BE2C (cell line): ENCODE measurements at places on chromosomes 13 and 19.
A peak's percentile ranks its signal among the peaks of the same experiment; 100 is the strongest.

DNA sequence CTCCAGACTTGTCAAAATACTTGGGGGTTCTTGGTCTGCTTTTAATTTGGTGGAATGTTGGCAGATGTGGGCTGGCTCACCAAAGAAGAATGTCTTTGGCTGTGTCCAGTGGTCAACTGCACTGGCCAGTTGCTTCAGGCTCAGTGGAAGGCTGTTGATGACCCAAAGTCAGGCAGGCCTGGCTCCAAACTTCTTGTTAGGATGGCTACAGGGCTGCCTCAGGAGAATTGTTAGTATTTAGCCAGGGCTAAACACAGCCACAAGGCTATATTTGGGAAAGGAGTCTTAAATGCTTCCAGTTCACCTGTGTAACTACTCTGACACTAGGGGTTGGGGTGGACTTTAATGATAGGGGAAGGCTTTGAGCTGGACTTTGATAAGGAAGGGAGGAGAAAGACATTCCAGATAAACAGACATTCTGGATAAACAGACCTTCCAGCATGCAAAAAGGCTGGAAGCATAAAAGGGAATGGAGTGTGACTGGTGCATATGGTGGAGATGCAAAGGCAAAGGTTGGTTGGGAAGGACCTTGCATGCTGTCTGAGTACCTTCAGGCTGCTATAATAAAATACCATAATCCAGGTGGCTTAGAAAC lies 116.8 kb downstream of the FOXO1 start:
- DNase-seq, result no peak

DNA sequence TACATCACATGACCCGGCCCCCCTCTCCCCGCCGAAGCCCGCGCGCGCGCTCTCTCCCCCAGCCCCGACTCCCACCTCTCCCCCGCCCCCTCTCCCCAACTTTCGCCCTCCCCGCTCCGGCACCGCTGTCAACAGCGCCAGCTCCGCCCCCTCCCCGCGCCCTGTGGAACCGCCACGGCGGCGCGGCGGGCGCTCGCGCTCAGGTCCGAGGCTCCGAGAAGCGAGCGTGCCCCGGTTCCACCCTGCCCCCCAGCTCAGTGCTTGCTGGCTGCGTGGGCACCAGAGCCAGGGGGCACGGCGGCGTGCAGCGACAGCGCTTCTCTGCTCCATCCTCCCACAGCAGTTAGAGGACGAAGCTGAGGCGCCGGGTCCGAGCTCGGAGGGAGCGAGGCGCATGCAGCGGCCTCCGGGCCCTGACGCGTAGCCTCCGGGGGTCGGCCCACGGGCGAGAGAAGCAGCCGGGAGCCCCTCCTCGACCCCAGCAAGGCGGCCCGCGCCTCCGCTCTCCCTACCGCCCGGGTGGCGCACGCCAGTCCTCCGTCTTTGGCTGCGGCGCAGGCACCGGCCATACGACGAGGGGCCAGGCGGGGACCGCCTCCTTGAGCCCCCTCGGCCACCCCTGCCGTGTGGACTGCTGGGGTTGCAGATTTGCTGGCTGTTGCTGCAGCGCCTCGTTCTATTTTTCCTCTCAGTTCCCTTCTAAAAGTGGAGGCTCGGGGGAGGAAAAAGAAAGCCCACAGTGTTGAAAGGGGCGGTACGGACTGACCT lies 109.5 kb downstream of the KCNRG start:
- DNase-seq, result peak; percentile 97

DNA sequence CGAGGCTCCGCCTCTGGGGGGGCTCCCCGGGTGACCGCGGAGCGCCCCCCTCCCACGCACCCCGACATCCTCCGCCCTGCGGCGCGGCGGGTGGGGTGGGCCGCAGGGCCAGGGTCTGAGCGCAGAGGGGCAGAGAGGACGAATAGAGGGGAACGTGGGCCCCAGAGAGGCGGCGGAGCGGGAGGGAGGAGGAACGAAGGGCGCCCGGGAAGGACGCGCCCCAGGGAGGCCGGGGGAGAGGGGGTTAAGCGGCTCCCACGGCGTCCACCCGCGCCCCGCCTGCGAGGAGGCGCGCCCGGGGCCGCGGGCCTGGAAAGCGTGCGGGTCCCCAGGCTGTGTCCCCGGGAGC lies 1.0 kb downstream of the HCN2 start:
- DNase-seq, result no peak

GRCh38 chr19:4597975-4598671 lies 38.6 kb upstream of the SEMA6B start:
- DNase-seq, result peak; percentile 68

GRCh38 chr19:50537769-50538230 lies 24.1 kb upstream of the ASPDH start:
- DNase-seq, result peak; percentile 92

DNA sequence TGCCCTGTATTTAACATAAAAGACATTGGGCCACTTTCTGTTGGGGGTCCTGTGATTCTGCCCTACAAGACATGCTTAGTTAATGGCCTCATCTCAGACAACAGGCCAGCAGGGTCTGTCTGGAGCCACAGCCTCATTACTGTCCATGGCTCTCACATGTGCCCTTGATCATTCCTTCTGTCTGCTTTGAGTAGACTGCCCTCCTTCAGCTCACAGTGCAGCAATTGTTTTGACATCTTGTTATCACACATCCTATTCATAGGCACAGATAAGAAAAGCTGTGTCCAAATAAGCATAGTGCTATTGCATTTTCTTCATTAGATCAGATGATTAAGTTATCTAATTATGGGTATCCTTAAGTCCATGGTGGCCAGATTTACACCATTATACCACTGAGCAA lies 127.9 kb downstream of the KCTD12 start:
- DNase-seq, result peak; percentile 55

- no peak for DNase-seq
Observed at GRCh38 chr13:99174533-99175100, 26.0 kb upstream of the UBAC2 start.

- DNase-seq, result no peak
Observed at GRCh38 chr13:91312324-91312723, 35.2 kb upstream of the MIR17HG start.

- no peak for DNase-seq
Observed at GRCh38 chr13:90652036-90652435, 695.5 kb upstream of the MIR17HG start.

- no peak for DNase-seq
Observed at GRCh38 chr13:34862716-34863115, 79.4 kb upstream of the NBEA start.

- peak; percentile 53 for DNase-seq
Observed at GRCh38 chr13:93108111-93108601, 118.5 kb upstream of the GPC6 start.

DNA sequence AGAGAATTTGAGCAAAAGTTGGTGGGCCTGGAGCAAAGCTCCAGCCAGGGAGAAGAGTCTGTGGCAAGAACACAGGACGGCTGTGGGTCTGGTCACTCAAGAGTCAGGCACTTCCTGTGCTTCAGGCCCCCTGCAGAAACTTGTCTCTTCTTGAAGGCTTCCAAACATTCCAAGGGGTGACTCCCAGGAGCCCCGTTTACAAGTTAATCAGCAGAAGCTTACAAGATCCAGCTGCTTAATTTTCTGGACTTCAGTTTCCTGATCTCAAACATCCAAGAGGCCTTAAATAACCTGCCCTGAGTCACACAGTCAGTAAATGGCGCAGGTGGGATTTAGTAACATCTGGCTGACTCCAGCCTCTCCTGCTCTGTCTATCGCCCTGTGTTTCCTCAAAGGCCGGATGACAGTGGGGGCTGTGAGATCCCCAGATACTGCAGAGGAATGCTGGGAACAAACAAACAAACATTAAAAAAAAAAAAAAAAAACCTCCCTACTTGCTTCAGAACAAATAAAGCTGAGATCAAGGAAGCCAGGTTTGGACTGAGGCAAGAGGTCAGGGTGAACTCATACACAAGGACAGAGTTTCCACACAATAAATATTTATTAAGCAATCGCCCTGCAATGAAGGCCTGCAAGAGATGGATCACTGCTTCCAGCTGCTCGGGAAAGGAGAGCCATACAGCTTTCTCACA lies 175.4 kb upstream of the RFC3 start:
- no peak for DNase-seq

DNA sequence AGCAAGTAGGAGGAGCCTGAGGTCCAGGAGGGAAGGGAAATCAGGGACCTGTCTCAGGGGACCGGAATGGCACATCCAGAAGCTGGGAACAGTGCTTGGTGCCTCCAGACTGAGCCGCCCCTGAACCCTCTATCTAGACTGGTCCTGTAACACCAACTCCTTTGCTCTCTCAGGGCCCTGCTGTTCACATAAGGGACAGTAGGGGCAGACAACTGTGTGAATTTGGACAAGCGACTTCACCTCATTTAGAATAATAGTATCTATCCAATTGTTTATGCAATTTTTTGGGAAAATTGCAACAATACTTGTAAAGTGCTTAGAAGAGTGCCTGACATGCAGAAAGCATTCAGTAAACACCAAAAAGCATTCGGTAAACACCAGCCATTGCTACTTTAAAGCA lies 14.0 kb downstream of the SYMPK start:
- no peak for DNase-seq

DNA sequence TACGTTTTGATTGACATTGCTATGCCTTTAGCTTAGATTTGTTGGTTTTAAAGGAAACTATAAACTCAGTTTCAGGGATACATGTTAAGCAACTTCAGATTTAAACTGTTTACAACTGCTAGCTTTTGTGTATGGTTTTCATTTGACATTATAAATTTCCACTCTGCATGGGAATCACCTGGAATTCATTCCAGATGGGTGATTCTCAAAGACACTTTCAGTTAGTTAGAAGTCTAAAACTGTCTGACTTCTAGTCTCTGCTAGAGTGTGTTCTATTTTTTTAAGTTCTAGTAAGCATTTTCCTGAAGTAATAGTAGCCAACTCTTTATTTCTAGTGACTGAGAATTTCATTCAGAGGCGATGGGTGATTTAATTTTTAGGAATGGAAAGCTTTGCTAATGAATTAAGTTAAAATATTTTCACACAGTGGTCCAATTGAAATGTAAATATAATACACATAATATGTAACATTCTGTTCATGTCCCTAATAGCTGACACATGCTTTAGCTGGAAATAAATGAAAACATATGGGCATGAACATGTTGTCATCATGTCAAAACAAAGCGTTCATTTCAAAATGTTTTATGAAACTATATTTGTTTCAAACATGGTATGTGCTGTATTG lies 58.3 kb upstream of the CSNK1A1L start:
- DNase-seq, result no peak

GRCh38 chr13:112069061-112069844 lies 2.3 kb downstream of the SOX1 start:
- no peak for DNase-seq

DNA sequence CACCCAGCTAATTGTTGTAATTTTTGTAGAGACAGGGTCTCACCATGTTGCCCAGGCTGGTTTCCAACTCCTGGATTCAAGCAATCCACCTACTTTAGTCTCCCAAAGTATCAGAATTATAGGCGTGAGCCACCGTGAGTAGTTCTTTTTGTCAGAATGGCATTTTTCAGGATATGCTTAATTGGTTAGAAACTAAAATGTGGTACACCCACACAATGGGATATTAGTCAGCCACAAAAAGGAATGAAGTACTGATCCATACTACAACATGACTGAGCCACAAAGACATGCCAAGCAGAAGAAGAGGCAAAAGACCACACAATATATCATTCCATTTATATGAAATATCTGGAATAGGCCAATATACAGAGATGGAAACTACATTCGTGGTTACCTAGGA lies 41.7 kb upstream of the MAP3K10 start:
- DNase-seq, result no peak

DNA sequence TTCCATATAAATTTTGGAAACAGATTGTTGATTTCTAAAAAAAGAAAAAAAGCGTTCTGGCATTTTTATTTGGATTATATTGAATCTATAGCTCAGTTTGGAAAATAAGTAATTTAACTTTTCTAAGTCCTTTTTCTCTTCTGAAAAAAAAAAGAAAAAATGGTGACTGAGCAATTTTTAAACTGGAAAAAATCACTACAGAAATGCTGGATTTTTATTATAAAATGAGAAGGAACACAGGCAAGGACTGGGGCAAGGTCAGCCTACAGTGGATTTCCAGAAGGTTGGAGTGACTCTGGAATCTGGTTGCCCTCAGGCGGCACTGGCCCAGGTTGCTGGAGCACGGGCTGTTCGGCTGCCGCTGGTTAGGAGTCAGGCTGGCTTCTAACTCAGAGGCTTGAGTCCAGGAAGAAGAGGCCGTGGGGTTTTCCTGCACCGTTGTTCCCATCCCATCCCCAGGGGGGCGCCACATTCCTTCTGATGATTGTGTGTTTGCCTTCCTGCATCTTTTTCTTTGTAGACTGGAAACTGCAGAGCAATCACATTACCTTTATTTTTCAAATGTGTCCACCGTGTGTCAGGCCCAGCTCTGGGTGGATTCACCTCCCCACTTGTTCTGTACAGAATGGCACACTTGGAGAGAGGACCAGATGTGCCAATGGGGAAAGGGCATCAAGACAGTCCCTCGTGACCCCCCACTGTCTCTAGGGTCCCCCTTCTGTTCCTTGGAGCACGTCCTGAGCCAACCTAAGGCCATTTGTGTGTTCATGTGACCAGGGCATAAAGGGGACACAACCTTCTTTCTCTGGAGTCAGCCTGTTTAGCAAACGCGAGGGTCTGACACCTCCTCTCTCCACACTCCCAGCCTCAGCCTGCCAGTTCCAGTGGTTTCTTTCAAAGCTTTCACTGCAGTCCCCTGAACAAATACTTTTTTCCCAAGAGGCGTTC lies 44.5 kb upstream of the GTF3A start:
- DNase-seq, result peak; percentile 81

DNA sequence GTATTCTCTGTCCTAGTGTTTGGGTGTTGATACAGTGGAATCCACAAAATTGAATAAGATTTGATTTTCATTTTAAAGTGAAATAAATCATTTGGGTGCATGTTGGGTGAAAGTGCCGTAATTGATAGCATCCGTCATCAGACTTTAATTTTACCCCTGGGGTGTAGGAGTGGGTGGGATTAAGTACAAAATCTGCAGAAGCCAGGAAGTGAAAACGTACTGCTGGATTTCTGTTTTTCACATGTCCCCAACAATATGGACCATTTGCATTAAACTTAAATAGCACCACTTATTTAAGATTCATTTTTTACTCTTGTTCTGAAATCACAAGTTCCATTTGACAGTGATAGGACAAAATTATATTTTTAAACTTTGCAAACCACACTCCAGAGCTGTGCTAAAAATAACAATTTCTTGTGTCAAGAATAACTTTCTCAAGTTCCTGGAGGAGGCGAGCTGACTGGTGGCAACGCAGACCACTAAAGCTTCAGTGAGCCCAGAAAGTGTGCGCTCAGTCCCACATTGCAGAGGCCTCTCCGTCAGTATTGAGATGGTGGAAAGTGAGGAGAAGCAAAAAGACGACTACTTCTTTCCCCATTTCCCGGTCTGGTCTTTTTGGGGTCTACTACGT lies 71.3 kb downstream of the ARHGEF7 start:
- no peak for DNase-seq

- peak; percentile 44 for DNase-seq
Observed at GRCh38 chr13:98443329-98443728, 133.6 kb downstream of the STK24 start.

DNA sequence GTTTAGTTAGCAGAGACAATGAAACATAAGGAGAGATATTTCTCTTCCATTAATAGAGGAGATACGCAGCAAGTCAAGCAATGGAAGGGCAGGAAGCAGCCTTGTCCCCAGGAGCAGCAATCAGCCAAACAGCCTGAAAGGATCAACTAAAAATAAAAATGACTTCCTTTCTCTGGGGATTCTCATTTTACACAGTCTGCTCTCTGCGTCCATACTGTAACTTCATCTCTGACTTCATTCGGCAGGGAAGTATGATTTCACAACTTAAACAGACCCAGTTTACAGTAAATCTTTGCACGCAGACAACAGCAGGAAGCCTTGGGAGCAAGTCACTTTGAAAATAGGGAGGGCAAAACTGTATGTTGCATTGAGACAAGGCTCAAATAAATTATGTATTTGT lies 826.7 kb downstream of the DIAPH3 start:
- no peak for DNase-seq
